ENCODE measurements at places on chromosomes 5 and 9.
A peak's percentile ranks its signal among the peaks of the same experiment; 100 is the strongest.

GRCh38 chr5:163978897-163979296 lies 473.5 kb downstream of the MAT2B start:
- no peak for DNase-seq

GRCh38 chr5:148776780-148777179 lies 49.6 kb upstream of the ADRB2 start:
- DNase-seq: no peak

DNA sequence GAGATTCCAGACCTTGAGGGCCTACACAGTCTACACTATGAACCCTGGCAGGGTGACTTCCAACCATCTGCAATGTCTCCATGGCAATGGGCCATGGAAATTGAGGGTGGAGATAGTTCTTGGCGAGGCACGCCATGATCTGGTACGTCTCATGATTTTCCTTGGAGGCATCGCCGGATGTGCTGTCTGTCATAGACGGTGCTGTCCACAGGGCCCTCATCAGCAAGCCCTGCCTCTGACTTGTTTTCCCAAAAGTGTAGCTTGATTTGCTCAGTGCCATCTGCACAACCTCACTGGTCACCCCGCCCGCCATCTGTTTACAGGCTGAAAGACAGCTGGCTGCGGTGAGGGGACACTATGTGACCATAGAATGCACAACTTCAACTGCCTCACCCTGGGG lies 73.5 kb downstream of the BOD1 start:
- no peak for DNase-seq

GRCh38 chr5:65061250-65061973 lies 292.7 kb downstream of the CWC27 start:
- no peak for DNase-seq

GRCh38 chr5:133423618-133424282 lies 188.6 kb downstream of the FSTL4 start:
- peak; percentile 39 for DNase-seq

DNA sequence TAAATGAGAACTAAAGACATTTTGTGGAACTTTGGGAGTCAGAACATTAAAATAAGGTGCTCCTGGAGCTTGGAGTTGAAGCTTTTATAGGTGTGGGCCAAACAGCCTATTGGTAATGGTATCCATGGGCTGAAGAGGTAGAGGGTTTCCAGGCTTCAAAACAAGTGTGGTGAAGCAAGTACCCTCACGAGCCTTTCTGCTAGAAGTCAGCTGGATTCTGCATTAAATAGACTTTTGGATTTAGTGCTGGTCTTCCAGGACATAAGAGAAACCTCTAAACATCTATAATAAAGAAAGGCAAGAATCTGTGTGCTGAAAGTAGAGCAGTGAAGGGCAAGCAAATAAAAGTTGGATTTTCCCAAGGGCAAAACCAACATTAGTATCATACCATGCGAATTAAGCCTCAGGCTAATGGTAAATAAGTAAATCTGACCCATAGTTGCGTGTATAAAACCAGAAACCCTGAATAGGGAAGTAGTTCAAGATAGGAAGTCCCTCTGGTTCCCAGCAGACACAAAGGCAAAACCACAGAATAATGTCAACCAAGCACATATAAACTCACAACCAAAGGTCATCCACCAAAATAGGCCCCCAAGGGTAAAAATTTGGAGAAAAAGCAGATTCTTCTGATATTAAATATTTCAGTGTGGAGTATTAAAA lies 306.3 kb downstream of the TLE4 start:
- no peak for DNase-seq

DNA sequence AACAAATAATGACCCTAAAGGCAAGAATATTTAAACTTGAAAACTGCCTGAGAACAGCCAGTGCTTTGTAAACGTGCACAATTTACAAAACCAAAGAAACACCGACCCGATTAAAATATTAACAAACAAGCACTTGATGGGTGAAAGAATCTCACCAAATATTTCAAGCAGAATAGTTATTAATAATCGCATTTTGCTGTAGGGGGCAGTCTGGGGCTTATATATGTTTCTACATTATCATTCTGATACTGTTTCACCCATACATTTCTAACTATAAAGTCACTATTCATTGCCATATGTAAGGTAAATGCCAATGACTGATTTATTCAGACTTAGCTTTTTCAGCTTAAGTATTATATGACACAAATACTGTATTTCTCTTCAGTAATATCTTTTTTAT lies 37.7 kb downstream of the UBAP2 start:
- no peak for DNase-seq

DNA sequence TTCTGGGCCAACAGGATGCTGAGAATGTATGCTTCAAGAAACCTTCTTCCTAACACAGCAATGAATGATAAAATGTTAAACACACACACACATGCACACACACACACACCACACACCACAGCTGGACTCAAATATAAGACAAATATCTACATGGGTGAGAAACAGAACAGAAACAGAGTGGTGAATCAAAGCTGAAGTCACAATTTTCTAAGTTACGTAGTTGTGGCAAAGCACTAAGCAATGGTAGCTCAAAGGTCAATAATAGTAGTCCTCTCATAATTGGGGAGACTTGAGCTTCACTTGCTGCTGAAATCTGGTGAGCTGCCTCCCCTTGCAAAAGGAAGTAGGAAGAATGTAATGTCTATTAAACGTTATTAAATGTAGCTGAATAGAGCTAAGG lies 33.7 kb upstream of the ITGA1 start:
- DNase-seq: no peak

DNA sequence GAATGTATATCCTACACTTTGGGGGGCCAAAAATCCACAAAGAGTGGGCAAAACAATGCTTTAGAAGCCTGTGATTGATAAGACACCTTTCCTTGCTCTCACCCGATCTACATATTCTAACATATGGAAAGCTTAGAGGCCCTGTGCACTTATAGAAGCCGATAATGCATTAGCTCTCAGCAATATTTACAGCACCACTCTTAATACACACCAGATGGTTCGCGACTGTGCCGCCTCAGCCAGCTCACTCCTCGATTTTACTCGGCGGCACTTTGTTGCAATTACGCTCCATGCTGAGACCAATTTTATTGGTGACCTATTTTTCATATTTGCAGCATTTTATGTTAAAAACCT lies 18.8 kb downstream of the NR2F1 start:
- DNase-seq: no peak

- DNase-seq: peak; percentile 52
Measured at GRCh38 chr9:136644593-136645351, 17.9 kb upstream of the EGFL7 start.

GRCh38 chr5:98651715-98652114 lies 121.7 kb upstream of the RGMB start:
- no peak for DNase-seq

GRCh38 chr5:164002628-164003027 lies 497.2 kb downstream of the MAT2B start:
- no peak for DNase-seq

DNA sequence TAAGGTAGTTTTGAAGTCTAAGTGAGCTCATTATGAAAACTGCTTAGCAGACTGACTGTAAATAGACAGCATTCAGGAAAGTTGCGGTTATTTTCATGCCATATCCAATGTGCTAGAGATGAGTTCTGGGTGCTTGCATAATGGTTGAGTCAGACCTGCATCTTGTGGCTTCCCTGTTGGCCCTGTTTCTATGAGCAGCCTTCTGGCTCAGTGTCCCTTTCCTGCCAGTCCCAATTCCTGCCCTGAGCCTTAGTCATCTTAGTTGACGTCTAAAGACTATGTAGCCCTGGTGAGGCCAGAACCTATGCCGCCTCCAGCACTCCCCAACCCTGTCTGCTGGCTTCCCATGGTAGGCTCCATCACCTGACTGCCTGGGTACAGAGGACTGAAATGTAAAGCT lies 76.3 kb upstream of the TNFSF8 start:
- no peak for DNase-seq

DNA sequence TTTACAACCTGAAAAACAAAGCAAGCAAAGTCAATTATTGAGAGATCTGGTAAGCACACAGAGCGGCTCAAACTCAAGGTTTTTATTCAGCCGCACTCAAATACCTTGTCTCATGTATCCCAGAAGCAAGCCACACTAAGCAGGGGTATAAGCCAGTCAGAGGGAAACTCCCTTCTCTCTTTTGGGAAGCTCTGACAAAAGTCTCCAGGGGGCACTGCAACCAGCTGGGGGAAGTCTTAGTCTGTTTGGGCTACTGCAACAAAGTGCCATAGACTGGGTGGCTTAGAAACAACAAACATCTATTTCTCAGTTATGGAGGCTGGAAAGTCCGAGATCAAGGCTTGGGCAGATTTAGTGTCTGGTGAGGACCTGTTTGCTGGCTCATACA lies 246.0 kb downstream of the ENC1 start:
- DNase-seq: no peak

GRCh38 chr5:16834029-16834428 lies 102.1 kb downstream of the MYO10 start:
- no peak for DNase-seq

DNA sequence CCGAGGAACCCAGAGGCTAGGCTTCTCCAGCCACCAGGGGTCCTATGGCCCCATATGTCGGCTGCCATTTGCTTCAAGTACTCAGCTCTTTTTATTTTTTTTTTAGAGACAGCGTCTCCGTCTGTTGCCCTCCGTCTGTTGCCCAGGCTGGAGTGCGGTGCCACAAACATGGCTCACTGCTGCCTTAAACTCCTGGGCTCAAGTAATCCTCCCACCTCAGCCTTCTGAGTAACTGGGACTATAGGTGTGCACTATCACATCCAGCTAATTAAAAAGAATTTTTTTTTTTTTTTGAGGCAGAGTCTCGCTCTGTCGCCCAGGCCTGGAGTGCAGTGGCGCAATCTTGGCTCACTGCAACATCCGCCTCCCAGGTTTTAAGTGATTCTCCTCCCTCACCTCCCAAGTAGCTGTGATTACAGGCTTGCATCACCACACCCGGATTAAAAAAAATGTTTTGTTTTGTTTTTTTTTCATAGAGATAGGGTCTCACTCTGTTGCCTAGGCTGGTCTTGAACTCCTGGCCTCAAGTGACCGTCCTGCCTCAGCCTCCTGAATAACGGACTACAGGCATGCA lies 8.9 kb downstream of the CERCAM start:
- no peak for DNase-seq

DNA sequence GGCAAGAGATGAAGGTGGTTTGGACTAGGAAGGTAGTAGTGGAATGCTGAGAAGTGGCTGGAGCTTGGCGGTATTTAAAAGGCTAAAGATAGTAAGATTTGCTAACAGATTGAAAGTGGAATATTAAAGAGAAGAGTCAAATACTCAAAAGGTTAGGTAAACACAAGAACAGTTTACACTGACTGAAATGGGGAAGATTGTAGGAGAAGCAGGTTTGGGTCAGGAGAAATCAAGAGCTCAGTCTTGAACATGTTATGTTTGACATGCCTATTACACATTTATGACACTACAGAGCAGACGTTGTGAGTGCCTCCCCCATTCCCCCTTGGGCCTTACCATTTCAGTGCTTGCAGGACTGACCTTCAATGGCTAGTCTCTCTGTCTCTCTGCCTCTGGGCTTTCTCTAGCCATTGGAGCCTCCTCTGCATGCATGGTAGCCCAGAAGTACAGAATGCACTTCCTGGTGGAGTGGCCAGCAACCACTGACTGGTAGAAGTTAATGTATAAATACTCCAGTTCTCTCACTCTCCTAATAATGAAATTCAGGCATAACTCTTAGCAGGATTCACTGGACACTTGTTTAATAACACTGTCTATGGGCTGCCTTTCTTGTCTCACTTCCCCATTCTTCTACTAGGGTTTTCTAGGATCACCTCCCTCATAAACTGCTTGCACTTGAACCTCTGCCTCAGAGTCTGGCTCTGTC lies 56.8 kb downstream of the HMGCS1 start:
- no peak for DNase-seq

DNA sequence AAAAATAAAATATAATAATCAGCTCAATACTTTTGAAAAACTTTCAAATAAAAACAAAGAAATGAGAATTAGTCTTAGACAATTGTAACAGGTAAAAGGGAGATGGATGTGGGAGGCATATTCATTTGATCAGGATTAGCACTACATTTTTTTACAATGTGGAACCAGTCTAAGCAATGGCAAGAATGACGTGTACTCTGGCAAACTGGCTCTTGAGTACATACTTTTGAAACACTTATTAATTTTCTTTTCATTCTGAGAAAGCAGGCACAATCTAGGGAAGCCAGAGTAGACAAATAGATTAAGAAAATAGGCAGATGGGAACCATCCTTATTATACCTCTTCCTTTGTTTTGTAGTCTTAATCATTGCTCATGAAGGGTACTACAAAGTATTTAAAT lies 79.7 kb downstream of the MEF2C start:
- no peak for DNase-seq

DNA sequence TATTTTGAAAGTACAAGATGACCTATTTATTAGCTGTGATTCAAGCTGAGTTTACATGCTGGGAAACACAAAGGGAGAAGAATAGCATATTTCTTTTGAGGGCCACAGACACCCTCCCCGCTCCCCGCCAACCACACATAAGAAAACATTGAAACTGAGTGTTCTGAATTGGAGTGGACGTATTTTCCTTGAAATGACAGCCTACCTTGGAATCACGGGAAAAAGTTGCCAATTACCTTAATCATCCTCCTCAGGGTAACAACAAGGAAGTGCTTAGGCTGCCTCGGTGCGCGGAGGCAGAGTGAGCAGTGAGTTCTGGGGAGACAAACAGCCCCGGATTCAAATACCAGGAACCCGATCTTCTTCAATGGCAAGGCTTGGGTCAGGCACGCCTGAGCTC lies 31.4 kb downstream of the CFAP77 start:
- no peak for DNase-seq

DNA sequence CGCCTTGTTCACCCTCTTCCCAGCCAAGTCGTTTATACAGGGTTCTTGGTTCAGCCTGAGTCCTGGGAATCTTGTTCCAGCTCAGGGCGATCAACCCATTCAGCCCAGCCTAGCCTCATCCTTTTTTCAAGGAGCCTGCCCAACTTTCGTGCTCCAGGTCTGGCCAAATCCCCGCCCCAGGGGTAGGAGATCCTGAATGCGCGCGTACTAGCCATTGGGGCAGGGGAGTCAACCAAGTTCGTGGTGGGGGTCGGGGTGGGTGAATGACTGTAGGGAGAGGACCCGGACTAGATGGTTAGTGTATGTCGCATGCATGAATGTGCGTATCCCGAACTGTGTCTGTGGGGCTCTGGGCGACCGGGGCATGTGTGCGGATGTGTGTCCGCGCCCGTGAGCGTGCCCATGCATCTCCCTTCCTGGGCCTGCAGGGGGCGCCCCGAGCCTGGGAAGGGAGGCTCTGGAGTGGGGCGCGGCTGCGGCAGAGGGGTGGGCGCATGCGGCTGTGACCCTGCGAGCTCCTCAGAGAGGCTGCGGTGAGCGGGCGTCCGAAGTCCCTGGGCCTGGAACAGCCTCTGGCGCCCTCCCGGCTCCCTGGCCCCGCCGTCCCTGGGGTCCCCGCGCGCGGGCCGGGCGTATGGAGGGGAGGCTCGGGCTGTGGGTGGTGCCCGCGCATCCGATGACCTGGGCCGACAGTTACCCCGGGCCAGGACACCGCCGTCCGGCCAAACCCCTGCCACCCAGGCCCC lies 8.7 kb downstream of the CCL21 start:
- DNase-seq: peak; percentile 52
